ENCODE measurements at places on chromosomes 7 and 10.
A peak's percentile ranks its signal among the peaks of the same experiment; 100 is the strongest.

DNA sequence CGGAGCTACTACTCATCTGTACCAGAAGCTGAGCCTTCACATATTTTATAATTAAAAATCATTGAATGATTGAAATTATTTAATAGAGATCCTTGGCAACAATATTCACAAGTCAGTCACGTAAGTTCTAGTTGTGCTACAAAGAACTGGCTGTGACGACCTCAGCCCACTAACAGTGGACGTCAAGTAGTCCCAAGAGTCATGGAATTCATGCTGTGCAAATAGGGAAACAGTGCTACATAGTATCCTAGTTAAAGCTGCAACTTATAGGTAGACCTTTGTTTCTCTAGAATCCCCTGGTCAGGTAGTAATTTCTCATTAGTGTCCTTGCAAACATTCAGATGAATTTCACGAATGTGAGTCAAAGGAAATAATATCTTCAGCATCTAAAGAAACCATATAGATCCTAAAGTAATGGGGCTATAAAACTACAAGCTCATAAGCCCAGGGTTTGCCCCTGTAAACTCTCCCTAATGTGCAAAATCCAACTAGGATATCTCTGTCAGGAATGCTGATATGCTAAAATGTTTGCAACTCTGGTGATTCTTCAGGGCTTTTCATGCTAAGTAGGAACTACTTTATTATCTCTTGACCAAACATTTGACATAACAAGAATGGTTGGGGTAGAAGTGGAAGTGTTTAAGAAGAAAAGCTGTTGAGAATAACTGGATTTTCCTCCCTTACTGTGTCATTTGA lies 31.2 kb downstream of the CFAP69 start:
- no peak for DNase-seq

- peak; percentile 38 for DNase-seq
Measured at GRCh38 chr10:88987243-88987725, 3.3 kb upstream of the FAS start.

DNA sequence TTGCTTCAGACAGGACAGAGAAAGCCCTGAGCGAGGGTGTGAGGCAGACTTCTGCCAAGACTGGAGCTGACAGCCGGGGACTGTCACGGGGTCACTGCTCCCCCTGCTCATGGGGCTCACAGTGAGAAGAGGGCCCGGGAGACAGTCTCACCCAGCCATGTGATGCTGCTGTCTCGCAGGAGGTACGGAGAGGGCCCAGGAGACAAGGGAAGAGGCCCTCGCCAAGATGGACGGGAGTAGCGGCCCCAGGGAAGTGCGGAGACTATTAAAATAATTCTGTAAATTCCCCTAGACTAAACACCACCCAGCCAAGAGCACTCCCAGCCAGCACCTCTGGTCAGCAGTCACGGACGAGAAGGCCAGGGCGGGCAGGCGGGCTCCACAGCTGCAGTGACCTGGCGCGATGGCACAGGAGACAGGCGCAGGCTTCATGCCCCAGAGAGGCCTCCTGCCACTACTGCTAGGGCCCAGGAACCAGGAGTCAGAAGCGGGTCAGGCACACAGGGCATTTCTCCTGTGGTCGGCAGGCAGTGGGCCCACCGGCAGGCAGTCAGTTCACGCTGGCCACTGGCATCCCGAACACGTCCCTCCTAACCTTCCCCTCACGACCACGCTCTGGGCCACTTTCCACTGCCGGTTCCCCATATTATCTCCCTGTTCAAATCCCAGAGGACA lies 24.1 kb downstream of the WDR86 start:
- no peak for DNase-seq

GRCh38 chr10:43980313-43980712 lies 331.6 kb upstream of the ZNF32 start:
- DNase-seq: no peak

DNA sequence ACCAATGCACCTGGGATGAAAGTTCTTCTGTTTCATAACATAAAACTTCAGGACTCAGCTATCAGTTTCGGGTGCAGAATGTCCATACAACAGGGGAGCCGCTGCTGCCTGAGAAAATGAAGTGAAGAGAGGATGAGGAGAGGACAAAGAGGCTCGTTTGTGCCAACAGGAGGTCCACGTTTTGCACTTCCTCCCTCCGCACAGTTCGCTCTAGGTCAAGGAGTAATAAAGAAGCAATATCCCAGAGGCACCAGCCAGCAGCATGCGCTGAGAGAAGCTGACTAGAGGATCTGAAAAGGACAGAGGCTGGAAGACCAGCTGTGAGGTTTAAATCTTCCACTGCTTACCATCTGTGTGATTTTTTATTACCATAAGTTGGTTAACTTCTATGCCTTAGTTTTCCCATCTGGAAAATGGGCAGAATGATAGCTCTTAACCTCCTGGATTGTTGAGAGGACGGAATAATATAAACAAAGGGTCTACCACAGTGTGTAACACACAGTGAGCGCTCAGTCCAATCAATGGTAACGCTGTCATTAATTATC lies 709 bp downstream of the GPAM start:
- no peak for DNase-seq

- DNase-seq: no peak
Measured at GRCh38 chr7:151349507-151349853, 7.9 kb downstream of the NUB1 start.

- DNase-seq: no peak
Measured at GRCh38 chr7:94507962-94508361, 1.6 kb upstream of the CASD1 start.

DNA sequence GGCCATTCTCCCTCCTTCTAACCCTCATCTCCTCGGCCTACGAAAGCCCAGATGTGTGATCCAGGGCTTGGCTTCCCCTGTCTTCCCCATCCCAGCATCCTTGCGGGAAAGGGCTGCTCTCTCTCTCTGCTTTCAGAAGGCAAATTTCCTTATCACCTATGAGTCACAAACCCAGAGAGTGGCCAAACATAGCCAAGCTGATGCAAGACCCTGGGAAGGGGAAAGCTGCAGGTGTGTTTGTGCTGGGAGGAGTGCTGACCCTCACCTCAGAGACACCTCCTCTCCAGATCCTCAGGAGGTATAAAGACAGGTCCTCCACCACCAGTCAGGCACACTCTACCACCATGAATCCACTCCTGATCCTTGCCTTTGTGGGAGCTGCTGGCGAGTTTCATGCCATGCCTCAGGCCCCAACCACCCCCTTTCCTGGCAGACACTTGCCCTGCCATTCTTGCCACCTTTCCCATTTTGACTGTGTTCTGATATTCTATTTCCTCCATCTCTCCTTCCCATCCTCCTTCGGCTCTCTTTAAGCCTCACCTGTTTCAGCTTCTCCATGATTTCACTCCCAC lies 10.6 kb upstream of the PRSS2 start:
- no peak for DNase-seq

DNA sequence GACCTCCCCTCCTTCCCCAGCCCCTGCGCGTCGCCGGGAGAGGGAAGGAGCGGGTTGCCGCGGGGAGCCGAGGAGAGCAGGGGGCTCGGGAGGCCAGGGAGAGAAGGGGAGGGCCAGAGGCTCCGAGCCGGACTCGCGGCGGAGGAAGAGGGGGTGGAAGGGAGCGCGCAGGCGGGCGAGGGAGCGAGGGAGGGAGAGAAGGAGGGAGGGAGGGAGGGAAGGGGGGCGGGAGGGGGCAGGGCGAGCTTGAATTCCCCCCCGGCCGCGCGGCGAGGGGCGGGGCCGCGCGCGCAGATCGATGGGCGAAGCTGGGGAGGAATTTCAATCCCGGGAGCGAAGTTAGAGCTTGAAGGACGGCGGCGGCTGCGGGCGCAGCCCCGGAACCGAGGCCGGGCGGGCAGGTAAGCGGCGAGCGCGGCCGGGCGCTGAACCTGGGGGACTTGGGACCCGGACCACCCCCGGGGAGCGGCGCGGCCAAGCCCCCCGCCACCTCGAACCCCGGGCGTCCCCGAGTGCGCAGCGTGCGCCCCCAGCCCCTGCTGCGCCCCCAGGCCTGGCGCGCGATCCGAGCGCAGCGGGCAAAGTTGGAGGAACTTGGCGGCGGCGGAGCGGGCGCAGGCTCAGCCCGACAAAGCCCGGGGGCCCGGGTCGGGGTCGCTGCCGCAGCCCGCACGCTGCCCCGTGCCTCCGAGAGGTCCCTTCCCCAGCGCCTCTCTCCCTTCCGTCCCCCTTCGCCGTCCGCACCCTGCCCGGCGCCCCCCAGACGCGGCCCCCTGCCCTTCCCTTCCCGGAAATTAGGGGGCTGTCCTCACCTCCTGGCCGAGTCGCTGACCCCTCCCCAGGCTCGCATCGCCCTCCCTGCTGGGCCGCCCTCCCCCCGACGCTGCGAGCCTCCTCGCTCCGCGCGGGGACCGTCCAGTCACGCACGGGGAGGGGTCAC lies at the start of gene ELFN1:
ELFN1 (plus strand) TSS at position 324 of the 940 bp plus-strand sequence. CDS start 74,320 bp downstream, outside the sequence.
- peak; percentile 32 for DNase-seq

- no peak for DNase-seq
Measured at GRCh38 chr7:26603631-26604030, 260.8 kb downstream of the SKAP2 start.

GRCh38 chr10:3902054-3902808 lies 117.2 kb upstream of the KLF6 start:
- DNase-seq: peak; percentile 62

DNA sequence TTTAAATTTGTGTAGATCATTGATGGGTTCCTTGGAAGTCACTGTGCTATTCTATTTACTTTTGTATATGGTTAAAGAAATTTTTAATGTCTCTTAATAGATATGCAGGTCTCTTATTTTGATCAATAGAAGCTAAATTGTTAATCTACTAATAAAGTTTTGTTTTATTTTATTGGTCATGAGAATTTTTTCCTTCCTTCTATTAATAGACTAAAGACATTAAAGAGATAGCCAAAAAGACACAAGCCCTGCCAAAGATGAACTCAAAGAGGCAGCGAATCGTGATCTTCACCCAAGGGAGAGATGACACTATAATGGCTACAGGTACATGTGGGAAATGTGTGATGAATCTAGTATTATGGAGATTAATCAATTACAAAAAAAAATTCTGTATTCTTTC lies 226.2 kb upstream of the KAT6B start:
- no peak for DNase-seq

GRCh38 chr7:105764506-105764905 lies 111.9 kb downstream of the ATXN7L1 start:
- peak; percentile 43 for DNase-seq

- no peak for DNase-seq
Measured at GRCh38 chr7:46739518-46740234, 818.6 kb upstream of the IGFBP3 start.

GRCh38 chr10:58695022-58695421 lies 182.3 kb downstream of the BICC1 start:
- no peak for DNase-seq

- DNase-seq: no peak
Measured at GRCh38 chr7:36512616-36513015, 123.0 kb downstream of the ANLN start.

GRCh38 chr10:9299966-9300365 lies 1245.5 kb downstream of the GATA3 start:
- no peak for DNase-seq

DNA sequence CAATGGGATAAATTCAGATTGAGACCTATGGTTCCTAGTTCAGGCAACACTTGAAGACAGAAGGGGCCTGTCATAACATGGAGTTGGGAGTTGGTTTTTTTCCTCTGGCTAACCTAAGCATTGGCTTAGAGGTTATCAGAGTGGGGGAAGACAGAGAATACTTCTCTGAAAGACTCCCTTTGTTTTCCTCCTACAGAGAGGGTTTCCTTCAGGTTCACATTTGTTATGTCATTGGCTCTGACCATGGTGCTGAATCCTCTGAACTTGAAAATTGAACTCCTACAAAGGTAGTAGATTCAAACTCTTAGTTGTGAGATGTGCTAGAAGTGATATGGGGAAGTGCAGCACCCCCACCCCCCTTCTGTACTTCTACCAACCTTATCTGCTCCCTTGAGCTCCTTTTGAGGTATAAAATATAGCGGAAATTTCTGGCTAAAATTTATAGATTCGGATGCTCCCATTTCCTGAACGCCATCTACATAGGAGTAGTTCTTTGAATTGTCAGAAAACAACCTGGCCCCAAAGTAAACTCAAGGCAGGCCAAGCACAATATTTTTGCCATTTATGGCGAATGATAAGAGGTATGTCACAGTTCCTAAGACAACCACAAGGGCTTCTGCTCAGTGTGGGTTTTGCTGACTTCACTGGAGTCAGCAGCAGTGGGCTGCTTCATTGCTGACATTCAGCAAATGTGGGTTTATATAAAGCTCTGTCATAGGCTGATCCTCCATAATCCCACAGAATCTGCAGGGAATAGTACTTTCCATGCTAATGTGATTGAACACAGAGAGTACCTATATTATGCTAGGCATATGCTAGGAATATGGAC lies 131.6 kb upstream of the KLF14 start:
- DNase-seq: no peak

DNA sequence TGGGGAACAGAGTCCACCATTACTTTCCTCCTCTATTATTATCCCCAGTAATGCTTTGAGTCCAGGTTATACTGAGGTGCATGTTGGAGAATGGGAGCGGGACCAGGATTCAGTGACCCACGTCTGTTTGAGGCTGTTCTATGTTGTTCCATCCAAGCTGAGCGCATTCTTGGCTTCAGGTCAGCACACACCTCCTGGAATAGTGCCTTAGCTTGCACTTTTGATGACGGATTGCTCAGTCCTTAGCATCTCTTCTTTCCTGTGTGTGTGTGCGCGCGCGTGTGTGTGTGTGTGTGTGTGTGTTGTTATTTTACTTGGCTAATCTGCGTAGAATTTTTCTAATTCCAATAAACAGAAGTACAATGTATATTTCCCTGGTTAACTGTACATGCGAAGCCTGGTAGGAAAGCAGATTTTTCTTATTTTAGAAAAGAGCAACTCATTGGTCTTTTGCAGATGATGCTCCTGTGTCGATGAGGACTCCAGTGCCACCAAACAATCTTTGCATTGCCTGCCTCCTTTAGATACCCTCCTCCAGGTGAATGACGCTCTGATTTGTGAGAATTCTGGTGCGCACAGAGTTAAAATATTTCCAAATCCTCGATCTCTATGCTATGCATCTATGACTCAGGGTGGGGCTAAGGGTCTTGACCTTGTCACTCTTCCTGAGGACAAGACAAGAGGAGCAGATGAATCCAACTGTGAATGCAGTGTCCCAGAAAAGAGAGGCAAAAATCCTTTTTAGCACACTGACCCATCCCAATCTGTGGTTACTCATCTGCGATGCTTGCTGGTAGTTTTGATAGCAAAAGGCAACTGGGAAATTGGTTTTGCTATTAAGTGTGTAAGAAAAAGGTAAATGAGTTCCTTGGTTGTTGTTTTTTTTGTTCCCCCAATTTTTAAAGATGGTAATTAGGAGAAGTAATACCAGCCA lies 13.3 kb upstream of the CELF2 start:
- DNase-seq: no peak
